H1 (cell line): ENCODE measurements at places on chromosomes 16 and 17. TPM values are rescaled to one million over a fixed set of nuclear protein-coding genes. Genes with fewer than 3 reads are reported as not detected.

ICAM2 gene
- 0.45 TPM in 1 of 2 replicates, not detected in the other for total RNA-seq

DNA sequence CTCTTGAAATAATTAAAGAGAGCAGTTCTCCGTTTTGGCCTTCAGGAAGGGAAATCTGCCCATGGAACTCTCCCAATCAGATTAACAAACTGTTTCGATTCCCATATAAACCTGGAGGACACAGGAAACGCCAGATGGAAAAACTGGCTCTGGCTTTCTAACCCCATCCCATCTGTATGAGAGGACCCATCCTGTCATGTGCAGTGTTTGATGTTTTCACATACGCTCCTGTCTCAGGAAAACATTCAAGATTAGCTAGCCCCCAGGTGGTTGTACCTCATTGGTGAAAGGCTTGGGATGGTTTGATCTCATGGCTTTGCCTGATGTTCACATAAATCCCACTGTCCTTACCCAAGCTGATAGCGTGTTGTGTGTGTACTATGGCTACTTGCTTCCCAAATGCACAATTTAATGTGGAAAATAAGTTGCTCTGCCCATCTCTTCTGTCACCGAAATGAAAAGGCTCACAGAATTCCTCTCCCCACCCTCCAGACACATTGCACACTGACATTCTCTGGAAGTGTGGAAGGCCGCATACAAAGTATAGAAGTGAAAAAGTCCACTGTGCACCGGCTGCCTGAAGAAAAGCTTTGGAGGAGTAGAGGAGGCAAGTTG is 18.2 kb upstream of the ERN1 start:
- no peak for DNase-seq

ALG1 gene
- total RNA-seq: 34.8 and 35.7 TPM in 2 replicates

GAST gene
- total RNA-seq: not detected in 2 replicates

- DNase-seq: no peak
Measured at GRCh38 chr17:3208484-3208883, 1.0 kb downstream of the OR1A1 start.

DNA sequence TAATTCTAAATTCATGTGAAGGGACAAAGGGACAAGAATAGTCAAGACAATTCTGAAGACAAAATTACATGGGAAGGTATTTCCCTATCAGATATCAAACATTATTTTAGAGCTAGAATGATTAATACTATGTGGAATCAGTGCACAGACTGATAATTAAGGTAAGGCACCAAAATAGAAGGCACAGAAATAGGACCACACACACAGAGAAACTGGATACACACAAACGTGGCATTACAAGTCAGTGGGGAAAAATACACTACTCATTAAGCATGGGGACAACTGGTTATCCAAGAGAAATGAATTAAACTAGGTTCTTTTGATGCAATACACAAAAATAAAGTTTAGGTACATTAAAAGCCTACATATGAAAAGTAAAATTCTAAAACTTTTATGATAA is 132.8 kb upstream of the NETO2 start:
- no peak for DNase-seq

GRCh38 chr16:12728469-12728868 is 75.2 kb downstream of the CPPED1 start:
- no peak for DNase-seq

GRCh38 chr17:64356776-64357175 is 33.9 kb downstream of the PECAM1 start:
- DNase-seq: no peak

DNA sequence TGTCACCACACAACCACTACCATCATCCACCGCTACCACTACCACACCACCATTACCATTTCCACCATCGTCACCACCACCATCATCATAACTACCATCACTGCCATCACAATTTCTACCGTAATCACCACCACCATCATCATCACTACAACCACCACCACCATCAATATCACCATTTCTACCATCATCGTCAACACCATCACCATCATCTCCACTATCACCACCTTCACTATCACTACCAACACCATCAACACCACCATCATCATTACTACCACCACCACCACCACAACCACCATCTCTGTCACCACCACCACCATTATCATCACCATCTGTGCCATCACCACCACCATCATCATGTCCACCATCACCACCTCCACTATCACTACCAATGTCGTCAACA is 524.5 kb upstream of the C16orf82 start:
- DNase-seq: no peak

- no peak for DNase-seq
Measured at GRCh38 chr16:10390330-10390729, 4.5 kb downstream of the ATF7IP2 start.

- DNase-seq: no peak
Measured at GRCh38 chr17:36888236-36888951, 48.9 kb upstream of the LHX1 start.

- DNase-seq: peak; percentile 71
Measured at GRCh38 chr17:74852237-74853047, 7.2 kb downstream of the GRIN2C start.

CYGB gene
- 3.7 and 4.0 TPM in 2 replicates for total RNA-seq

GRCh38 chr17:65290616-65291015 is 153.4 kb downstream of the RGS9 start:
- DNase-seq: no peak

DNA sequence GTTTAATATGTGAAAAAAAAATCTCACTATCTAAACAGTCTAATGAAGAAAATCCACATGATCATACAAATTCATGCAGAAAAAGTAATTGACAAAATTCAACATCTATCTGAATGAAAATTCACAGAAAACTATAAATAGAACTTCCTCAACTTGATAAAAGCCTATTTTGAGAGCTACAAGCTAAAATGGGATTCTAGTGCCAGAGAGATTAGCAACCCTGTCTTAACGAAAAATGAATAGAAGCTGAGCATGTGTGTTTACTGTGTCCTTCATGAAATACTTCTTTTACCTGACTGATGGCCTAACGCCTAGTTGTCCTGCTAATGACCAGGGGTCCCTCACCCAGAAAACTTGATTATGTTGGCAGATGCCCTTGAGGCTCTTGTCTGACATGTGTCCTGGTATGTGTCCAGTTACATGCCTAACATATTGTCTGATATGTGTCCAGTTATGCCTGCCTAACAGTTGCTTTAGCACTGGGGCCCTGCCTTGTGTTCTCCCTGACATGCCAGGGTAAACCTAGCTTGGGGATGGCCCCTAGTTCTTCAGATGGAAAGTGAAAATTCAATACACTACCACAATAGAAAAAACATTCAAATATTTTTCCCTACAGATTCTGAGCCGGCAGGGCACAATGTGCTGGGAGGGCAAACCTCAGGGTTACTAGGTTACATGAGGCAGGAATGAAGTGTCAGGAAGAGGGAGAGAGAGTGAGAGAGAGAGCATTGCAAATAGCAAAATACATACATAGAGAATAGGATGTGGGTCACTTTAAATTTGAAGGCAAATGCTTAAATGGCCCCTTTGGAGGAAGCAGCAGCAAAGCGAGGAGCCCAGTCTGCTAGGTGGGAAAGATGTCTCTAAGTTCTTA is 834.0 kb downstream of the CDH11 start:
- no peak for DNase-seq

DNA sequence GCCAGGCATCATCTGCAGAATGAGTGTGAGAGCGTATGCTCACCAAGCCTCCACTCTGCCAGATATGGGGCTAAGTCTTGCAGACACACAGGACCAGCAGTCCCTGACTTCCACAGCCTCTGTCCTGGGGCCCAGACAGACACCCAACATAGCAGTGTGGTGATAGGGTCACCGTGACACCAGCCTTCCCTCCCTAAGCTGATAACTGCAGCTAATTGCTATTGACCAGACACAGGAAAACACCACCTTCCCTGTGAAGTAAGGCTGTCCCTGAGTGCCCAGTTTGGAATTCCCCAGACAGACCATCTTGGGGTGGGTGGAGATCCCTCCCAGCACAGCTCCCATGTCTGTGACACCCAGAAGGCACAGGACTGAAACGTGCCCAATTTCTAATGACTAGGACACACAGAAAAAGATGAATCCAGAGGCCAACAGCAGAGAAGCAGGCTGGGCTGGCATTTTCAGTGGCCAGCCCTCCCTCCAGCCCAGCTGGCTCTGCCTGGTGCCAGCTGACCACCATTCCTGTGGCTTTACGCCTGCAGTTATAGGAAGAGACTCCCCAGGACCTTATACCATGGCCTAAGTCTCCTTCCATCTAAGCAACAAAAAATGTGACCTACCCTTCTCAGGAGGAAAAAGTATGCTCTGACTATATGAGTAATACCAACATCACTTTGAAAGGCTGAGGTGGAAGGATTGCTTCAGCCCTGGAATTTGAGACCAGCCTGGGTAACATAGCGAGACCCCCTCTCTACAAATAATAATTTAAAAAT is 30.3 kb downstream of the ATPAF2 start:
- DNase-seq: no peak

DNA sequence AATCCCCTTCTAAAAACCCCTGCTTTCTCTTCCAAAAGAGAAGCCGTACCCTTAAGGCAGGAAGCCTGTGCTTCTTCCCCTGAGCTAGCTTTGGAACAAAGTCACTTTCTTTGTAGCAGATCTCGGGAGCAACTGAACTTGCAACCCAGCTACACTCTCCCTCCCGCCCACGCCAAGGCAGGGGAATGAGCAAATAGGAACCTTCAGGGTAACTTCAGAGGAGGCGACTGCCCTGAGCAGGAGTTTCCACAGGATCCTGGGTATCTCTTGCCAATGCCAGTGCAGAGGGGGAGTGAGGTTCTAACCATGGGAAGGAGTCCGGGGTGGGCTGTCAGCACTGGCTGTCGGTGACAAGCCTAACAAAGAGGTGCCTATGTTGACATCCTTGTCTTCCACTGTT is 5.9 kb upstream of the PIRT start:
- DNase-seq: no peak
